ENCODE measurements at places on chromosomes 7 and 10.

DNA sequence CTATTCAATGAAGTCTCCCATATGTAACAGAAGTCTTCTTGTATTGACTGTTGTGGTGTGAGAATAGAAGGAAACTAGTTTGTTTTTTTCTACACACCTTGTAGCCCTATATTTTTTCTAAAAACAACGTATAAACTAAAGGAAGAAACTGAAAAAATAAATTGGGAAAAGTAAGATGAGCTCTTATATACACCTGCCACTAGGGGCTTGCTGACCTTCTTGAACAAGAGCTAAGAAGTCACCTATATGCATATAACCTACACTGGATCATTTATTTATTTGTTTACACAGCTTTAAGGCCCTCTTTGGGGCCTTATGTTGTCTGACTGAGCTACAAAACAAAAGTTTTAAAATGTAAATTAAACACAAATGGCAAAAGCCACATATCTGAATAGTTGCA, 383.0 kb downstream of the HPSE2 start:
- no peak for DNase-seq

- DNase-seq = no peak
Observed at GRCh38 chr7:31202801-31203200, 137.7 kb downstream of the NEUROD6 start.

DNA sequence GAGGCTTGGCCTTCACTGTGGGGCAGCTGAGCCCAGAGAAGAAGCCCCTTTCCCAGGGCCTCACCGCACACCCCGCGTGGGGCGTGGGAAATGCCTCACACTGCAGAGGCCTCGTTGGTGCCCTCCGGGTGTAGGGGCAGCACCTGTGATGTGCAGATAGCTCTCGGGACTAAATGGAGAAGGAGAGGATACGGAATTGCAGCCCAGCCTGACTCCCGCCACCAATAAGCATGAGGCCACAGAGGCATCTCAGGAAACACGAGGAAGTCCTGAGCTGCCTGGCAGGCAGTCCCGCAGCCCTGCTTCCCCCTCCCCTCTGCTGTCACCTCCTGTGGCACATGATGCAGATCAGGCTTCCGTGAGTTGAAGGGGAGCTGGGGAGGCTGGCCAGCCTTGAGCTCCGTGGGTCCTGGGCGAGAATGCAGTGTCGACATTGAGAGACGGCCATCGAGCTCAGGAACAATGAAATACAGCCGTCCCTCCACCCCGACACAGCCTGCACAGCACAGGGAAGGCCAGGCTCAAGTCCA, 59.6 kb upstream of the PPP2R2D start:
- no peak for DNase-seq

DNA sequence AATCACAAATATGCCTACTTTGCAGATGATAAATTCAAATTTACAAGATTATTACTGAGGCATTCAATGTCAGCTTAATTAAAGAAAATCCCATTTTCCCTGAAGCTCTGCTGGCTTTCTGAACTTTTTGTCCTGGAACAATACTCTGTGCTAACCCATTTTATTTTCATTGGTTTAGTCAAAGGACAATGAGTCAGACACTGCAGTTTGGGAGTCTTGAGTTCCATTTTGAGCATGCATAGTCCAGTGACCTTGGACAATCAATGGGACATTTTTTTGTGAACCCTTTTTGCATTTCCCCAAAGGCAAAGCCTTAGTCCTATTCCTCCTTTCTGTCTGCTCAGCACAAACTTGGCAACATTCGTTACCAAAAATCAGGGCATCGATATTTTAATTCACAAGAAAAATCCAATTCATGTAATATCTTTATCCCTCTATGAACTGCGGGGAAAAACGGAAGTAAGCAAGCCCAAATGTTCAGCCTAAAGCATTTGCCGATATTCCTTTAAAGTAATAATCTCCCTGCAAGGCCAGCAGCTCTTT, 339.8 kb downstream of the RNLS start:
- DNase-seq = no peak

- no peak for DNase-seq
Observed at GRCh38 chr10:26095781-26096180, 120.8 kb upstream of the GAD2 start.

DNA sequence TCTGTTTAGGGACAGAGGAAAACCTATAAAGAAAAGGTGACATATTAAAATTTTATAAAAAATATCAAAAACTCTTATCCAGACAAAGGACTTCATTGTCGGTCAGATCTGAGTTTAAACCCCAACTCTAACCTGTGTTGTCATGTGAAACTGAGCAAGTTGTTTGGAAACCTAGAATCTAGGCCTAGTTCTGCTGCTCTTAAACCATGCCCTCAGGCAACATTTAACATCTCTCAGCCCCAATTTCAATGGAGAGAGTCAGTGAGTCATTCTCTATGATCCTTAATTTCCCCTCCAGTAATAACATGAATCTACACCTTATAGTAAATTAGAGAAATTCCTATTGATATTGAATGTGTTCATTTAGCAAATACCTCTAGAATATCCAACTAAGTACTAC, 192.3 kb downstream of the IMMP2L start:
- DNase-seq = no peak

GRCh38 chr10:70549962-70550458, 52.5 kb downstream of the PRF1 start:
- DNase-seq = peak; percentile 19

DNA sequence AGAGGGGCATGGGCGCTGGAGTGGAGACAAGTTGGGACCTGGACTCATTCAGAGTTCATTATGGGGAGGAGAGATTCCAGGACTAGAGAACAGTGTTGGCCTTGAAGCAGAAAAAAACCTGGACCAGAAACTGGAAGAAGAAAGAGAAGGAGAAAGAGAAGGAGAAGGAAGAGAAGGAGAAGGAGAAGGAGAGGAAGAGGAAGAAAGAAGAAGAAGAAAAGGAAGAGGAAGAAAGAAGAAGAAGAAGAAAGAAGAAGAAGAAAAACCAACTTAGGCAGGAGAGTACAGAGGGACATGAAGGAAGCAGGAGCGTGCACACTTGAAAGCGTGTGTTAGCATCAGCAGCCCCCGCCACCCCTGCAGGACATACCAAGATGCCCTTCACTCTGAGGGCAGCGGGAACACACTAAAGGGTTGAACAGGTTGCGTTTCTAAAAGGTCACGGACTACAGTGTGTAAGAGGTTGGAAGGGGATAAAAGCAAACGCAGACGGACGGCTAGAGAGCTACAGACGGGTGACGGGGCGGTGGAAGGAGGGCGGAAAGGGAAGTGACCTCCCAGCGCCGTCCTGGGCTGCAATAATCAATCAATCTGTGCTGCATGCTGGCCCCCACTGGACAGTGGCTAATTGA, 95.3 kb downstream of the SEC61G start:
- no peak for DNase-seq

DNA sequence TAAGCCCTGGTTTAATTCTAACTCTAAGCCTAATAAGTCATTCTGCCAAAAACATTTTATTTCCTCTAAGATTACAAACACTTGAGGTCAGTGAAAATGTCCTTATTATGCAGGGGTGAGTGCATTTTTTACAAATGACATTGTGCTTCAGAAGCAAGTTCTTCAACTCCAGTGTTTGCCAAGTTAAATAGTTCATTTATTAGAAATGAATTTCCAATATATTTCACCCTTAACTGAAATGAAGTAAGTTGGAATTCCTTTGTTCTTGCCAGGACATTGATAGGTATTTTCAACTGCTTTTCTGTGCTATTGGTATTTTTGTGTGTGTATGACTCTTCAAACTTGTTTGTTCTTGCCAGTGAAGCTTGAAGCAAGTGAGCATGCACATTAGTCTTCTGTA, 89.5 kb upstream of the CCDC6 start:
- no peak for DNase-seq

- DNase-seq = no peak
Observed at GRCh38 chr7:81887098-81888090, 117.5 kb upstream of the HGF start.
